ENCODE measurements at places on chromosomes 16 and 17. TPM values are rescaled to one million over a fixed set of nuclear protein-coding genes. Genes with fewer than 3 reads are reported as not detected.

DNA sequence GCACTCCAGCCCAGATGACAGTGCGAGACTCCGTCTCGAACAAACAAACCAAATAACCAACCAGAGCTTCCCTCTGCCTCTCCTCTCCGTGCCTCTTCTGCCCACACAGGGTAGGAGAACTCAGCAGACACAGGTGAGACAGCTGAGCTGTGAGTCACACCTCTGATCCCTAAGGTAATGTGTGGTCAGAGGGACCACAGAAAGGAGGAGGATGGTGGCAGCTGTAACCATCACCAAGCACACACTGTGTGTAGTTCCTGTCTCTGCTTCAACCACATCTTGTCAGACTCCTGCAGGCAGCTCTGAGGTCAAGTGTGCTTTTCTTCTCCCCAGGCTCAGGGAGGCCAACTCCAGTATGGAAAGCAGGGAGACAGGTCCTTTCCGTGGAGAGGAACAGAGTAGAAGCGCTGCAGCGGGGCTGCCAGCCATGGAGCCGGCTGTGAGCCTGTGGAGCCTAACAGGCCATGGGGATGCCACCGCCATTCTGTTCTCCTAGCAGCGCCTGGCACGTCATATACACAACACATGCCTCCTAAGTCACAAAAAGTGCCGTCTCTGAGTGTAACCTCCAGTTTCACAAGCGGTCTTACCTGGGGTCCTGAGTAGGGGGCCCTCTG, 7.1 kb downstream of the NUDT16L1 start:
- H3K27ac ChIP-seq, result no peak overlapping the region
- H3K4me1 ChIP-seq, result no peaks in the 10 kb centered on the region
- H3K4me3 ChIP-seq, result no peak overlapping the region
- peaks cover 64% of the 10 kb centered on the region for H3K36me3 ChIP-seq
- no peaks in the 10 kb centered on the region for H3K27me3 ChIP-seq

GRCh38 chr16:8398548-8398947, 191.8 kb downstream of the TMEM114 start:
- H3K4me3 ChIP-seq, result no peak overlapping the region
- H3K27ac ChIP-seq, result no peak overlapping the region
- no peak for DNase-seq

- no peaks in the 10 kb centered on the region for H3K27me3 ChIP-seq
- no peak overlapping the region for H3K27ac ChIP-seq
- no peak overlapping the region for H3K4me3 ChIP-seq
- no peaks in the 10 kb centered on the region for H3K36me3 ChIP-seq
- no peaks in the 10 kb centered on the region for H3K4me1 ChIP-seq
Measured at GRCh38 chr17:72693151-72693878, 399.2 kb downstream of the SLC39A11 start.

- DNase-seq, result no peak
- H3K4me1 ChIP-seq, result peaks cover 16% of the 10 kb centered on the region
- H3K27ac ChIP-seq, result no peak overlapping the region
- H3K36me3 ChIP-seq, result peaks cover 25% of the 10 kb centered on the region
- no peaks in the 10 kb centered on the region for H3K27me3 ChIP-seq
- no peak overlapping the region for H3K4me3 ChIP-seq
Measured at GRCh38 chr16:74511961-74512360, 90.7 kb upstream of the CLEC18B start.

GRCh38 chr16:87288753-87289362, 28.3 kb downstream of the C16orf95 start:
- H3K4me3 ChIP-seq, result no peak overlapping the region
- no peaks in the 10 kb centered on the region for H3K4me1 ChIP-seq
- no peak for DNase-seq
- no peaks in the 10 kb centered on the region for H3K36me3 ChIP-seq

DNA sequence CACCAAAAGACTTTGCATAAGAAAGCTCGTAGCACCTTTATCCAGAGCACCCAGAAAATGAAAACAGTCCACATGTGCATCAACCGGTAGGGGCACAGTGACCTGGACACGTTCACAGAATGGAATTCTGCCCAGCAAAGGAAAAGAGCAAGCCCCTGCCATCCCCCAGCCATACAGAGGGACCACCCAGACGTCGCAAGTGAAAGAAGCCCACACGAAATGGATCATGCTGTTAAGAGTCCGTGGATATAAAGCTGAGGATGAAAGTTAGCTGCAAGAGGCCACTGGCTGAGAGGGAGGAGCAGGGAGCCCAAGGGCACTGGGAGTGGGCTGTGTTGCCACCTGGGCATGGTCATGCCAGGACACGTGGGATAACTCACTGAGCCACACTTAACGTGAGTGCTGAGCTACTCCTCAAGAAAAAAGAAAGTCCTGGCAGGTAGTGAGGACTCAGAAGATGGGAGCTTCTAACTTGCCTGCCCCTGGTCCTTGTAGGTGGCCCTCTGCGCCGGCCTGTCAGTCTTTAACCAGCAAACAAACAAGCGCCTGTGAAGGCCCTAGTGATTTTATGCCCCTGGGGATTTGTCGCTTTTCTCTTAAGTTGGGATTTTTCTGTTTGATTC, 190.7 kb downstream of the C16orf95 start:
- peaks cover 15% of the 10 kb centered on the region for H3K4me1 ChIP-seq
- no peaks in the 10 kb centered on the region for H3K36me3 ChIP-seq
- H3K27ac ChIP-seq, result no peak overlapping the region
- no peak for DNase-seq

DNA sequence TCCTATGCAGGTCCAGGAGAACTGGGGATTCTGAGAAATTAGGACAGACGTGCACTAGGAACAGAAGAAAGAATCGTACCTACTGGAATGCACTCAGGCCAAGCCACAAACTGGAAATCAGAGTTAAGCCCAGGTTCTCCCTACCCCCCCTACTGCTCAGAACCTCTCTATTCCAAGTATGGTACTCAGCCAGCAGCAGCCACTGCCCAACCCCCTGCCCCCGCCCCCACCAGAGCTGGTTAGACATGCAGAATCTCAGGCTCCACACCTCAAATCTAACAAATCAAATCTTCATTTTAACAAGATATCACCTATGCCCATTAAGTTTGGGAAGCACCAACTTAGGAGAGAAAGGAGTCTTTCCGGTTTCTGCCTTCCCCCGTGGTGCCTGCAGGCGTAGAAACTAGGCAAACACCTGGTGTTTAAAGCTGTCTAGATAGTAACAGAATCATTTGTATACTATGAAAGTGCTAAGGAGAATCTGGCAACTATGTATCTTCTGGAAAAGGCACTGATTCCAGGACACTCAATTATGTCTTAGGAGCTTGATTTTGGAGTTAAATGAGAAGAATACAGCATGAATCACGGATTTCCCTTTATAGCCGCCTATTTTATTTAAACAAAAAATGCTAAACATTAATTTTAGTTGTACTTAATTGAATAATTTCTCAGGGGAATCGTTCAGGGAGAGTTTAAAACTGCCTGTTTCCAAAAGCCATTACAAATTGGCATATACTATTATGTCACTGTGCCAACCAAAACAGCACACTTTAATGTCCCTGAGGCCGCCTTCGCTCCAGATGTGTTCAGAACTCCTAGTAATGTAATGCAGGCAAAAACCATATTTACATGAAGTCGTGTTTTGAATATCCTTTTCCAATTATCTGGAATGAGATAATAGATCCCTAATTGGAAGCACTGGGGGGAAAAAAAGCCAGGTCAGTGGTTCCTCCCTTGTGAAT, 166.5 kb downstream of the STX8 start:
- no peaks in the 10 kb centered on the region for H3K36me3 ChIP-seq
- DNase-seq, result peak; percentile 5
- no peaks in the 10 kb centered on the region for H3K27me3 ChIP-seq
- H3K4me3 ChIP-seq, result no peak overlapping the region

The KRTAP4-6 gene
- total RNA-seq, result not detected

The DHRS7B gene
- 18.0 TPM for total RNA-seq

The BIRC5 gene
- 24.6 TPM for total RNA-seq

The MYOCD gene
- total RNA-seq, result not detected

All from MCF 10A (cell line).